ENCODE measurements at places on chromosomes 16 and 17. TPM values are rescaled to one million over a fixed set of nuclear protein-coding genes. Genes with fewer than 3 reads are reported as not detected.
A peak's percentile ranks its signal among the peaks of the same experiment; 100 is the strongest.

DNA sequence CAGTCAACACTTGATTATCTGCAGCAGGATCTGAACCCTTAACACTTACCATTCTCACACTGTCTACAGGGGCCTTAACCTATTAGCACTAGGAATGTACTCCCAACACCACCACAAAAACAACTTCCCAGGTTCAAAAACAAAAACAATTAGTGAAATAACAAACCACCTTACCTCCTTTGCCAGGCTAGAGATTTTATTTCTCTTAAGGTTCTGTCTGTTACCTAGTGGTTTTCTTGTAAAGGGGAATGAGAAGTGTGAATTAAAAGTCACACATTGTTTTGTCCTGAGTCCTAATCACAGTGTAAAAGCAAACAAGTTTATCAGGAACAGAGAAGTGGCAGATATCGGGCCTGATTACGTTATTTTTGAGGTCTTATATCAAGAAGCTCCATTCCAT, 9.7 kb downstream of the SMARCE1 start:
- no peak overlapping the region for H3K27ac ChIP-seq
- no peak overlapping the region for H3K4me3 ChIP-seq
- DNase-seq = no peak
- H3K36me3 ChIP-seq = peaks cover 13% of the 10 kb centered on the region
- H3K4me1 ChIP-seq = no peaks in the 10 kb centered on the region

DNA sequence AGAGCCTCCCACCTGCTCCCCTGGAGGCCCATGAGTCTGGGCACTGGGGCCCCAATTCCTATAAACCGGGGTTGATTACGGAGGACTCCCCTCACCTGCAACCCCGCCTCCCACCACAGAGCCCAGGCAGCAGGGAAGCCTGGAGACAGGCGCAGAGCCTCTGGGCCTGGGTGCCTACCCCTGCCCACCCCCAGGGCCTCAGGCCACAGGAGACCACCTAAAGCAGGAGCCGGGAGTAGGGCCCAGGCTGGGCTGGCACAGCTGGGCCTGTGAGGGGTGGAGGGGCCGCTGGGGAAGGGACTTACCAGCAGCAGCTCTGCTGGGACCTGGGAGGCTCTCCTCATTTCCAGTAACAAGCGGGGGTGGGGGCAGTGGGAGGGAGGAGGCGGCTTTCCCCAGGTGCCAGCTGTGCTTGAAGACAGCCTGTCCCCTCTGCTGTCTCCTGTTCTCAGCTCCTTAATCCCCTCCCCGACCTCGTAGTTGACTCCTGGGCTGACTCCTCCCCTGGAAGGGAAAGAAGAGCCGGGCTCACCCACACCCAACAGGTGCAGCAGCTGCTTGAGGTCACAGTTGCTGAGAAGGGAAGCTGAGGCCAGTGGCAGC, 46.8 kb downstream of the TMEM235 start:
- no peak for DNase-seq
- no peak overlapping the region for H3K27ac ChIP-seq
- H3K4me1 ChIP-seq = peaks cover 21% of the 10 kb centered on the region
- H3K27me3 ChIP-seq = peaks cover 19% of the 10 kb centered on the region

The TRPV2 gene
- total RNA-seq = 125 TPM

The ERN1 gene
- 146 TPM for total RNA-seq

DNA sequence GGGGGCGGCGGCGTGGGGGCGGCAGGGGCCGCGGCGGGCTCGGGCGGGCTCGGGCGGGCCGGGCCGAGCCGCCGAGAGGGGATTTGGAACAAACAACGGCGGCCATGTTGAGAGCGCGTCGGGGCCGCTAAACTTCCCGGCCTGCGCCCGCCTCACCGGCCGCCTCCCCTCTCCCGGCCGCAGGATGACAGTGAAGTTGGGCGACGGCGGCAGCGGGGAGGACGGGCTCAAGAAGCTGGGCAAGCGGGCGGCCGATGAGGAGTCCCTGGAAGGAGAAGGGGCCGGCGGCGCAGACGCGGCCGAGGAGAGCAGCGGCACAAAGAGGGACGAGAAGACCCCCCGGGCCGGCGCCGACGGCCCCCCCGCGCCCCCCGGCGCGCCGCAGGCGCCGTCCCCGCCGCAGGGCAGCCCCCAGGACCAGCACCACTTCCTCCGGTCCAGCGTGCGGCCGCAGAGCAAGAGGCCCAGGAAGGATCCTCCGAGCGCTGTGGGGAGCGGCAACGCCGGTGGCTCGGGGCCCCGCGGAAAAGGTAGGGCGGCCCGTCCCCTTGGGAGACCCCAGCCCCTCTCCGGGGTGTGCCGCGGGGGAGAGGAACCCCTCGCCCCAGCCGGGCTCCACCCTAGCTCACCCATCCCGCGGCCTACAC, 2.4 kb downstream of the CRAMP1 start:
- no peak for DNase-seq
- peaks cover 21% of the 10 kb centered on the region for H3K4me1 ChIP-seq
- peaks cover 7% of the 10 kb centered on the region for H3K36me3 ChIP-seq
- no peak overlapping the region for H3K27ac ChIP-seq
- H3K27me3 ChIP-seq = peaks cover 25% of the 10 kb centered on the region

DNA sequence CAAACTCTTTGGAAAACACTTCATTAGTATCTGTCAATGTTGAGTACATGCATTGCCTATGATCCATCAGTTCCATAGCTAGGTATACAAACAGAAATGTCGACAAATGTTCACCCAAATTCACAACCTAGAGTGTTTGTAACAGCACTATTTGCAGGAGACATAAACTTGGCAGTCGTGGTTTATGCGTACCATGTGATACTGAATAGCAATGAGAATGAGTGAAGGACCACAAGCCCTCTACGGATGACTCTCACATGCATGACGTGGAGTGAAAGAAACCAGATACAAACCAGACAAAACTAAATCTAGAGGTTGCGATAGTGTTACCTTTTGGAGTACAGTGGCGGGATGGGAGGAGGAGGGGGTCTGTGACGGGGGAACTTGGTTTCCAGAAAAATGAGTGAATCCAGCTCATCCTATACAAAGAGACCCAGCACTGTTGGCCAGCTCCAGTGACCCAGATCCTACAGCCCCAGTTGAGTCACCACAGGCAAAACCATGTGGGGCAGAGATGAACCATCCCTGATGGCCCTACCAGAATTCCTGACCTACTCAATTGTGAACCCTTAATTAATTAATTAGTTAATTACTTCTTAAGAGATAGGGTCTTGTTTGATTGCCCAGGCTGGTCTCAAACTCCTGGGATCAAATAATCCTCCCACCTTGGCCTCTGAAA, 15.9 kb upstream of the ULK2 start:
- no peak overlapping the region for H3K4me3 ChIP-seq
- no peak overlapping the region for H3K27ac ChIP-seq
- H3K36me3 ChIP-seq = no peaks in the 10 kb centered on the region
- H3K4me1 ChIP-seq = peaks cover 8% of the 10 kb centered on the region

DNA sequence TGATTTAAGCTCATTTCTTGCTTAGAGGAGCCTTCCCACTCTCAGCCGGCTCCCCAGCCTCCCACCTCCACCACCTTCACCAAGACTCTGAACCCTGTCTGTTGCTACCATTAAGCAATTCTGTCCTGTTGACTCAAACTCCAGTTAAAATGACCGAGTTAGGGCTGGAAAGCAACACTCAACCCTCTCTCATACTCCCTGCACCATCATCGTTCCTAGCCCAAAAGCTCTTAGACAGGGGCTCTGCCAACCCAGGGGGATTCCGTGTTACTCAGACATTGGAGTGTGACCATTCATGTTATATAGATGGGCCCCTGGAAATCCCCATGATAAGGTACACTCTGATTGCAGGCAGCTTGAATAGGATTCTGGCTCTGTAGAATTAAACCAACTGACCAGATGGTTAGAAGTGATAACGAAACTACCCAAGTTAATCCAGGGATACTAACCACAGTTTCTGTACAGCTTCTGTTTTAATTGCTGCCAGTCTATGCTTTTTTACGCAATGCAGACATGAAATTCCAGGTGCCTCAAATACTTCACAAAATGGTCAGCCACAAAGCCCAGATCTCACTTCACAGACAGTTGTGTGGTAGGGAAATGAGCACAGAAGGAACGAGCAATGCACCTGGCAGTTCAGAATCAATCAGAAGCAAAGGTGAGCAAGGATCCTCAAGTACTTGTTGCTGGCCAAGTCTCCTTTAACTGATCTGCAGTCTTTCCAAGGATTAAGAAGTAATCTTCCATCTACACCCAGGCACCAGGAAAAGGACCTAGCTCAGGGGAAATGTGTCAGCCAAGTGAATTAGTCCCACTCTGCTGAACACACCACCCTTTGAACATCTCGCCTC, 2.1 kb downstream of the SSTR2 start:
- no peaks in the 10 kb centered on the region for H3K36me3 ChIP-seq
- peaks cover 50% of the 10 kb centered on the region for H3K27me3 ChIP-seq

GRCh38 chr16:20611975-20612481, 35.9 kb upstream of the ACSM2B start:
- H3K4me1 ChIP-seq = no peaks in the 10 kb centered on the region
- DNase-seq = no peak
- H3K27ac ChIP-seq = no peak overlapping the region
- no peaks in the 10 kb centered on the region for H3K27me3 ChIP-seq
- no peak overlapping the region for H3K4me3 ChIP-seq

GRCh38 chr17:74012465-74012864, 191.0 kb upstream of the RPL38 start:
- H3K27me3 ChIP-seq = no peaks in the 10 kb centered on the region
- peaks cover 15% of the 10 kb centered on the region for H3K4me1 ChIP-seq
- peak; percentile 54 for DNase-seq
- no peaks in the 10 kb centered on the region for H3K36me3 ChIP-seq

The GRIN2A gene
- total RNA-seq = not detected

The PROCA1 gene
- total RNA-seq = 11.6 TPM

DNA sequence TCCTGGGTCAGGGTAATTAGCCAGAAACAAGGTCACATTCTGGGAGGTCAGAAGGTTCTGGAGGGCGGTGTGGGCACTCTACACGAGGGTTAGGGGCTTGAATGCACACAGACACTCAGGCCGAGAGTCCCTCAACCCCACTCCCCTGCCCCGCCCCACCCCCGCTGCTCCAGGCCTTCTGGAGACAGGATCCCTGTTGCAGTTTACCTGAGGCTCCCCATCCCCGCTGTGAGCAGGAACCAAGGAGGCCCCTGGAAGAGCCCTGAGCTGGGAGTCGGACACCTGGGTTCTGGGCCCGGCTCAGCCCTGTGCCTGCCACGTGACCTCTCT, 4.4 kb upstream of the ACTG1 start:
- H3K27me3 ChIP-seq = no peaks in the 10 kb centered on the region
- H3K4me3 ChIP-seq = no peak overlapping the region
- DNase-seq = no peak
- no peaks in the 10 kb centered on the region for H3K36me3 ChIP-seq
